GDM1 (cell line): ENCODE measurements at places on chromosomes 5 and 9.

DNA sequence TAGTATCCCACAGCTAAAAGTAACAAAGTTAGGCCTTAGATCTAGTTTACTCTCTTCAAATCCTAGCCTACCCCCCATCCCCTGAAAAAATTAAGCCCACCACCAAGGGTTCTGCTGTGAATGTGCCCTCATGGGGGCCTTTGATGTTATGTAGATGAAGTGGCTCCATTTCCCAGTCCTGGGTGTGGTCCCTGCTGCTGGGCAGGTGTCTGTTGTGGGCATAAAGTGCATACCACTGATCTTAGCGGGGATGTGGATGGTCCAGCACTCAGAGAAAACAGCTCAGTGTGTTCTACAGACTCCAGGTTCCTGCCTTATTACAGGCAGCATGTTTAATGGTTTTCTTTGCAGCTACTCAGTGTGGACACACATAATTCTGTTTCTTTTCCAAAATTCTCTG lies 1.9 kb downstream of the PCBD2 start:
- no peak for DNase-seq

- no peak for DNase-seq
These were observed 58.8 kb downstream of the CAAP1 start for GRCh38 chr9:26833792-26834191.

DNA sequence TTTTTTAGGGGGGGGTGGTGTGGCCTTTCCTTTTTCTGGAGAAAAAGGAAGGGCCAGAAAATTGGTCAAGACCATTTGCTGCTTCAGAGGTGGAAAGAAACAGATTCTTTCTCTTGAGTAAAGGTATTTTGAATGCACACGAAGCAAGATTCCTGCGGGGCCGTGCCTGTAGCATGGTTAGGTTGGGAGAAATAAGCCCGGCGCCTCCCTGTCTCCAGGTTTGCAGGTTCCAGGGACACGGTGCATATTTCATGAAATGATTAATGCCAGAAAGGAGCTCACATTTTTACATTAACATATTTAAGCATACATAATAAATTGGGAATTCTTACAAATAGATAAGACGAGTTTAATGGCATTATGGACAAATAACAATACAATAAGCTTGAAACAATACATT lies 409.5 kb upstream of the IRX1 start:
- no peak for DNase-seq

DNA sequence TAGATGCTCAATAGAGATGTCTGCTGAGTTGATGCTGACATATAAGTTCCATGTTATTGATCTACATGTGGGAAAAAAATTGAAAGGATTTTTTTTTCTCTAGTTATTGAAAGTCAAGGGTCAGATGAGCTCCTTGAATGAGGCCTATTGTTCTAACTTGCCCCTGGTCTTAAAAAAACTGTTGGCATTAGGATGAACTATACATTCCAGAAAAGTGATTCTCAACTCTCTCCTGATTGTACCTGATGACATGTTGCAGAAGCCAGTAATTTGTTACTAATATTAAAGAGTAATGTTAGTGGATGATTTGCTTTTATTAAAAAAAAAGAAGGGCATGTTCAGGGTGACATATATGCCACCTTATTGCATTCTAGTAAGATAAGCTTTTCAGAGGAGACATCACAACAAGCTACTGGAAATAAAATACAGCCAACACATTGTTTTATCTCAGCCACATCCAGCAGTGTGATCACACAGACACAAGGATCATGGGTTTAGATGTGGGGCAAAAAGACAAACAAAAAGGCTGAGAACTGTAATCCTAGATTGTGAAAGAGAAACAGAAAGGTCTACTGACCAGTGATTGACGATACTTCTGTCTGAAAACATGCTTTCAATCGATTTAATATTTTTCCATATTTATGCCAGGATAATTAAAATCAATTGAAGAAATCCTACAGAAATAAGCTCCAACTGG lies 1314.1 kb upstream of the C9orf72 start:
- DNase-seq: no peak

GRCh38 chr5:3382782-3383181 lies 212.8 kb upstream of the IRX1 start:
- DNase-seq: no peak

GRCh38 chr5:103075442-103075841 lies 44.5 kb downstream of the GIN1 start:
- no peak for DNase-seq

DNA sequence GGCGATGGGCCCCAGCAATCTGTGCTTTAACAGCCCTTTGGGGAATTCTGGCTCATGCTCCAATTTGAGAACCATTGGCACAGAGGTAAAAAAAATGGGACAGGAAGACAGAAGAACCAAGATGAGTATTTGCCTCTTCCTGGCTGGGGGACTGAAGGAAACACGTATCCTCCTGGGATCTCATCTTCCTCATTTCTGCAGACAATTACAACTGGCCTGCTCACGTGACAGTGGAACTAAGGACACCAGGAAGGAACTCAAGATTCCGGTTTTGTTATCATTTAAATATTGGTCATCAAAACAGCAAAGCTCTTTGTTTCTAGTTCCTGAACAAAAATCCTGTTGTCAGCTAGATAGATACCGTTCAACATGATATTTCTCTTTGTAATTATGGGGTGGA lies 216.0 kb upstream of the DAP start:
- no peak for DNase-seq

DNA sequence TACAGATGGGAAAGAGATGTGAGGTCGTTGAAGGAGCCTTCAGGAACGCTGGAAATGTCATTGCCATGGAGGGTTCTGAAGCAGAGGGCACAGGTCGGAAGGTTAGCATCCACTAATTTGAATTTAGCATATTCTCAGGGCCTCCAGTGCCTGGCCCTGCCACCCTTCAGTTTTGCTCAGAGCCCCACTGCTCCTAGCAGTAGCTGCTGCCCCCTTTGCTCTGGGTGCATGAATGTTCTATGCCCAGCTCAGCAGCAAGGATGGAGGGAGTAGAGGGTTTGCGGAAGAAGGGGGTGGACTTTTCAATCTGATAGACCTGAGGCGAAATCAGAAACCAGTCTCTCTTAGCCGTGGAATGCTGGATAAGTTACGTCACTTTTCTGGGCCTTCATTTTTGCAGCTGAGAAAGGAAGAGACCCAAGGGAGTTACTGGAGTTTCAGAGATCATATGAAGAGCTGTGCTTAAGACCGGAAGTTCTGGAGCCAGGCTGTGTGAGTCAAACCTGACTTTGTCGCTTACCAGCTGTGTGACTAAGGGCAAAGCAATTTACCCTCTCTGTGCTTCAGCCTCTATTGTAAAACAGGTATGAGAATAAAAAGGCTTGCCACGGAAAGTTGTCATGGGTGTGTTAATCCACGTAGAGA lies 133.2 kb upstream of the PANK3 start:
- DNase-seq: no peak

GRCh38 chr9:89701221-89701798 lies 96.5 kb downstream of the GADD45G start:
- no peak for DNase-seq

DNA sequence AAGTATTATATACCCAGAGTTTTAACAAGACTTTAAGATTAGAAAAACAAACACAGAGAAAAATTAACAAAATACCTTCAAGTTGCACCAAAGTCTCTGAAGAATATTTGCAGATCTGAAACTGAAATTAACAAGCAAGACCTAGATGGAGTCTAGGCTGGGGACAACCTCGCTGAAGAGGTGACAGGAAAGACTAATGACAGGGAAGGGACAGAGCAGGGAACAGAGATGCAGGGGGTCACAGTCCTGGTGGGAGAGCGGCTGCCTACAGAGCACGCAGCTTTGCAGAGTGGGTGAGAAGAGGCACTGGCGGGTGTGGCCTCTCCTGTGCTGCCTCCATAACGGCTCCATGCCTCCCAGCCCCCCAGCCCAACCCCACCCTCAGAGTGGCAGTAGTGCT lies 13.5 kb downstream of the RETREG1 start:
- DNase-seq: no peak

DNA sequence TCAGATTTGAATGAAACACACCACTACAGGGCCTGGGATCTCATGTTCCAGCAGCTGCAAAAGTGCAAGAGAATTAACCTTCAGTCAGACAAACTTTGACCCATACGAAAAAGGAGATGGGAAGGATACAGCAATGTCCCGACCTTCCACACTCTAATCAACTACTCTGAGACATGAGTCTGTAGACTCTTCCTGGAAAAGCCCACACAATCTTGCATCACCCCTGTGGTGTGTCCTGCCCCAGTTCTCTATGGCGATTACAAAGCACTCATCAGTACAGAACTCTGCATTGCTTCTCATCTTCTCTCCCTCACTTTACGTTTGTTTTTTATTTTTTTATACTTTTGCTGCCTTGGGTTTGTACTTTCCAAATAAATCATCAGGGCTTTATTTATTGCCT lies 241.0 kb upstream of the KIF2A start:
- no peak for DNase-seq

DNA sequence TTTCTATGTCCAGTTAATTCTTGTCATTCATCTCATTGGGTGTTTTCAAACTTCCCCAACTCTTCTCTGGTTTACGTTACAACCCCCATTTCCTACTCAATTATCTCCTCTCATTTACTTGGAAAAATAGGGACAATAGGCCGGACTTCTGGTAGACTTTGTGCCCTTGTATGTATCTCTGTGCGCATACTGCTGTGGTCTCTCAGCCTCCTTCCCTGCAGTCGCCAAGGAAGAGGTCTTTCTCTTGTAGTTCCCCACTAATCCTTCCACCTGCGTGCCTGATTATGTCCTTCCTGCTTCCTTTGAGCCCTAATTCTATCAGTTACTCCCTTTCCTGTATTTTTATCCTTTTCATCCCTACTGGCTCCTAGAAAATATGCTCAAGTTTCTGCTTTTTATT lies 176.3 kb downstream of the GDNF start:
- DNase-seq: no peak

DNA sequence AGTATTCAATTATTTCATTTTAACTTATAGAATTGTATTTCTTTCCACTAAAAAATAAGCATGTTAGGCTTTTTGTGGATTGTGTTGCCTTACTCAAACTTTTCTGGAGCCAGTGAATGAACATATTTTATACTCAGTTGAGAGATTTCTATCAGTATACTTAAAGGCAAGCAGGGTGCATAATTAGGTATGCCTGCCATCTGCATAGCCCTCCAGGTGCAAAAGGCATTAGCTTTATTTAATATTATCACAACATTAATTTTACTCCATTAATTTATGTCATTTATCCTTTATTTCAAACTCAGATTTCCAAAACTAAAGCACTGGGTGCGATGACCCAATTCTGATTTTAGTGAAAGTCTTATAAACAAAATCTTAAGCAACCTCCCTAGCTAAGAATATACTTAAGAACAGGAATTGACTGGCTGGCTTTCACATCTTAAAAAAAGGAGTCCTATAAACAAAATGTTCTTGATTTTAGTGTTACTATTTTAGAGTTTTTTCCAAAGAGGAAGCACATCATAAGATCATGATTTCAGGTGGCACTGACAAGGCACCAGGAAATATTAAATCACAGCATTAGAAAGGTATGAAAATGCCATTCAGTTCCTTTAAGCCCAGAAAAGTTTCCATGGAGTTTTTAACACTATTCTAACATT lies 178.4 kb downstream of the MPDZ start:
- no peak for DNase-seq

GRCh38 chr5:141845371-141845851 lies 32.8 kb downstream of the PCDH1 start:
- DNase-seq: no peak

GRCh38 chr5:54986269-54986654 lies 869 bp upstream of the ESM1 start:
- no peak for DNase-seq

DNA sequence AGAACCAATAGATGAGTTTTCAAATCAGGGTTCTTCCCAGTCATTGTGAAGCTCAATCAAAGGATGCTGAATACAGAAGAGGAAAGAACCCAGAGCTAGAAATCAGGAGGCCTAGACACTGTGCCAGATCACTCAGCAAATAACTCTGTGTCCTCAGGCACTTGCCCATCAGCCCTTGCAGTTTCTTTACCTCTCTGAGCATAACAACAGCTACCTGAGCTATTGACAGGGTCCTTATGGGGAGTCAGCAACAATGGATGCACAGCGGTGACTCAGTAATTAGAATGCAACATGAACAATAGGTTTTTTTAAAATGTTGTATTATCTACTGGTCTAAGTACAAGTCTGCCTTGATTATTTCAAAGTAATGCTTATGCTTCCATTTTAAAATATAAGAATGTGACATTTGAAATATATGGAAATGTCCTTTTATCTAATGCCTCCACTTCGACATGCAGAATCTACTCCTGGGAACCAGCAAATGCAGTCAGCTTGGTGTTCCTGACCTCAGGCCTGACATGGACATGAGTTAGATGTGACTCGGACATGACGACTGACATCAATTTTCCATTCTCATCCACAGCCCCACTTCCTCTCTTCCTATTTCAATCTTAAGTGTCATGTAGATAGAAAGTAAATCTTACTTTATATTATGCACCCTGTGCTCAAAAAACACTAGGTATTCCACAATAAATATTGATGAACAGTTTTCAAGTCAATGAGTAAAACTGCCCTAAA lies 155.0 kb downstream of the TLE1 start:
- no peak for DNase-seq

- DNase-seq: no peak
These were observed 71.0 kb downstream of the AMBP start for GRCh38 chr9:114006931-114007691.

DNA sequence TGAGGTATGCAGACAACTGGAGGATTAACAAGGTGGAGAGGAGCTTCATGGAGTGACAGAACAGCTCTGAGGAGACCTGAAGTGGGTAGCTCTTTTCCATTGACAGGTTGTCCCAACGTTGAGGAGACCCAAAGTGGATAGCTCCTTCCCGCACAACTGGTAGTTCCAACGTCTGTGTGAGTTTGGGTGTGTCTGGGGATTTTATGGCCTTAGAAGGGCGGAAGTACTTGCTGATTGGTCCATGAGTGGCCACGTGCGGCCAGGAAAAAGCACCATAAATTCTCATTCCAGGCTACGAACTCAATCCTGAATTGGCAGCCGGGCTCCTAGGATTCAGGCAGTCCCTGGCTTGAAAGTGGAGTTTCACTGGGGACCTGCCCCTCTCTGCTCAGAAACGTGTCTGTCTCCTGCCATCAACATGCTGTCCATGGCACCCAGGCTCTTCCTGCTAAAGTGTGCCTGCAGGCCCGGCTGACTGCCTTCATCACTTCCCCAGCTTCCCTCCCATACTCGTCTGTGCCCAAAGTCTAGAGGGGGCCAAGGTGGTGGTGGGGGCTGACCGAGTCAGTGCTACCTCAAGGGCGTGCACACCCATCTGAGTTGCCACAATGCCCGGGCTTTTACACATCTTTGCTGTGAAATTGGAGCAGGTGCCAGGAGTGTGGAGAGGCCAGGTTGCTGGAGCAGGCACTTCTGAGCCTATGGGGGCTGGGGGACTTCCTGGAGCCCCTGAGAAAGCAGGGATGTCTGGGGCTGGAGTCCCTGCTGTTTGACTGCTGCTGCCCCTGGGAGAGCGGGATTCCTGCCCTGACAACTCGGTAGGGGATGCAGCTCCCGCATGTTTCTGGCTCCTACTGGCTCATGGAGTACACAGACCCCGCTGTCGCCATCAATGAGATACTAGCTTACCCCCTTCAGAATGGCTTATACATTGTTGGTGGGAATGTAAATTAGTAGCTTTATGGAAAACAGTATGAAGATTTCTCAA lies 2034.6 kb upstream of the ACO1 start:
- no peak for DNase-seq
